GM23338 (cell line): ENCODE measurements at places on chromosomes 11 and 22. TPM values are rescaled to one million over a fixed set of nuclear protein-coding genes. Genes with fewer than 3 reads are reported as not detected.
A peak's percentile ranks its signal among the peaks of the same experiment; 100 is the strongest.

The ART1 gene
- total RNA-seq, result not detected in 2 replicates

The SEPTIN5 gene
- total RNA-seq, result 7.7 and 17.2 TPM in 2 replicates

The OR52I2 gene
- total RNA-seq, result not detected in 2 replicates

The IL10RA gene
- 0.10 and 0.23 TPM in 2 replicates for total RNA-seq

The TRIM66 gene
- total RNA-seq, result 1.9 and 3.3 TPM in 2 replicates

The GLYATL1 gene
- total RNA-seq, result 12.6 and 20.5 TPM in 2 replicates

The SAA1 gene
- not detected in 2 replicates for total RNA-seq

- DNase-seq, result no peak
Observed at GRCh38 chr11:109026891-109027489, 362.1 kb downstream of the DDX10 start.

DNA sequence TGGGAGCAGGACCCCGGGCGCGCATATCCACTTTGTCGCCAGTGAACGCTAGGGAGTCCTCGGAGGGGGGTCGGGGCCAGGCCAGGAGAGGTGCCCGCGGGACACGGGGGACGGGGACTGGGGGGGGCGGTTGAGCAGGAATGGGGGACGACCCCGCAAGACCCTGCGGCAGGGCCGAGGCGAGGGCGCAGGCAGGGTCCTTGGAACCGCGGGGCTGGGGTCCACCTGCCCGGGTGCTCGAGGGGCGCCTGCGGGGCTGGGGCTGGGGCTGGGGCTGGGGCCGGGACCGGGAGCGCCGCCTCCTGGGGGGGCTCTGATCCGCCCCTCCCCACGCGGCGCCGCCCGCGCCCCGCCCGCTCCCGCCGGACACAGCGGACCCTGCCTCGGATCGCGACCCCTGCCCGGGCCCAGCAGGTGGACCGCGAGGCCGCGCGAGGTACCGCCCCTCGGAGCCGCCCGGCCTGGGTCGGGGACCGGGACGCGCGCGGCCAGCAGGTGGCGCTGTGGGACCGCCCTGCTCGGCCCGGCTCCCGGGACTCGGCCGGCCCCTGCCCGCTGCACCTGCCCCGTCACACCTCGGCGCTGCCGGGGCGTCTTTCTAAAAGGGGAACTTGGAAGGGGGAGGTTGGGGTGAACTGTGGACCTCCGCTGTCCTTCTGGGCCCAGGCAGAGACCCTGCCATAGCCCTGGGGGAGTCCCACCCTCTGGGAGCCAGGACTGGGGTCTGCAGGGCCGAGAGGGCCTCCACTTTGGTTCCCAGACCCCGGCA is 11.0 kb downstream of the CRELD2 start:
- peak; percentile 81 for DNase-seq

DNA sequence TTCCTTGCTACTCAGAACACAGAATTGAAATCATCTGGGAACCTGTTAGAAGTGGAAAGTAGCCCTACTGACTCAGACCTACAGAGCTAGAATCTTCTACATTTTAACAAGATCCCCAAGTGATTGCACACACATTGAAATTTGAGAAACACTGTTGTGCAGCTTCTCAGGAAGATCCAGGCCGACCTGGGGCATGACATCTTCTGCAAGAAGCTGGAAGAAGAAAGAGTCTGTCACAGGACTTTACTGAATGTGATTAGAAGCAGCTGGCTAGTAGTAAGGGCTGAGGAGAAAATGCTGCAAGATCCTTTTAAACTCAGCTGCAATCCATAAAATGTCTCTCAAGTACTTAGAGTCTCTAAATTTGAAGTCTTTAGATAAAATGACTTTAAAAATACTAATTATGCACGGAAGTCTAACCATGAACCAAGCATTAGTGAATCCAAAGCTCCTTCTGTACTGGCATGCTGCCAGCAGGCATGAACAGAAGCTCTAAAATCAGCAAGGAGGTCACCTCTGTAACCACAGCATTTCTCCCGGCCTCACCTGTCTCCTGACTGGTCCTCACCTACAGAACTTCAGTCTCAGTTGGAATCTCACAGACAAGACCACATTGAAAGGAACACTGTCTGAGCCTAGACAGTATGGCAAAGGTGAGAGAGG is 85.0 kb downstream of the SERGEF start:
- no peak for DNase-seq

DNA sequence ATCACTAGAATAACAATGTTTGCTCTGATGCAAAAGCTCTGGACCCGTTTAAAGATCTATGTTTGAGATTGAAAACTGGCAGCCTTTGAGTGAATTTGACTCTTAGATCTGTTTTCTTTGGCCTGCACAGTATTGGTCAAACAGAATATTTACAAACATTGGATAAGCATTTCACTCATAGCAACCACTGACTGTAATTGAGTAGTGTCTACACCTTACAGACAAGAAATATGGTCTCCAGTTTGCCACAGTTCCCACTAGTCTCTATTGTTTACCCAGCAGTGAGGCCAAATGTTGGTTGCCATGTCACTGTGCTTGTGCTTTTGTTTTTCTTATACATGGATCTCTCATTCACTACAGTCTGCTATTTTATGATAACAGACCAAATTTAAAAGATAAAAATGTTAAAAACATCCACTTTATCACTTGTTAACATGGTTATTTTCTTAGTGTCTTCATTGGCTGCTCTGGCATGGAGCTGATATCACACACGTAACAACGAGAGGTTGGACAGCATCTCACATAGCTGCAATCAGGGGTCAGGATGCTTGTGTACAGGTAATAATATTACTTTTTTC is 12.2 kb downstream of the ANKRD42 start:
- no peak for DNase-seq

DNA sequence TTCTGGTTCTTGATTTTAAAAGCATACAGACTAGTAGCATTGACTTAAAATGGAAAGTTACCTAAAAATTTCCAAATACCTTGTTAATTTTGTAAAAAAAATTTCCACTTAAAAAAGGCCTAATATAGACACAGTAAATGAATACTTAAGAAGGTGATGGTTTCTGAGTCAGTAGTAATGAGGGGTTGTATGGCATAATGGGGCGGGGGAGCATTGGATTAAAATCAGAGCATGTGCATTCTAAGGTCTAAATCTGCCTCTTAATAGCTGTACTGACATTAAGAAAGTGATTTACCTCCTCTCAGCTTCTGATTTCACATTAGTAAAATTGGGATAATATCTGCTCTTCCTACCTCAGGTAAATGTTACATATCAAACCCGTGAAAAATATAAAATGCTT is 446.5 kb downstream of the AASDHPPT start:
- DNase-seq, result no peak

- no peak for DNase-seq
Observed at GRCh38 chr11:45322891-45323600, 36.9 kb upstream of the SYT13 start.

DNA sequence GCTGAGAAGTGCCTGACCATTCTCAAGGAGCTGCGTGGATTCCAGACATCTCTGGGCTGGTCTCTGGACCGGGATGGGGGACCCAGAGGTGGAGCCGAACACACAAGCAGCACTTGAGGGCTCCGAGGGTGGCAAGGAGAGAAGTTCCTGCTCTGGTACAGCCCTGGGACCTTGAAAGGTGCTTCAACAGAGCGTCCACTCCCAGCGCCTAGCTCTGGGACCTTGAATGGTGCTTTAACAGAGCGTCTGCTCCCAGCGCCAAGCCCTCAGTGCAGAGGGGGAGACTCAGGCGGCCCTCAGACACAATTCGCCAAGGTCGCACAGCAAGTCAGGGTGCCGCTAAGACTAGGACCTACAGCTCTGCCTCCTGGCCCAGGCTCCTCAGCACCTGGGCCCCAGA is 10.6 kb upstream of the NPAS4 start:
- no peak for DNase-seq

- DNase-seq, result no peak
Observed at GRCh38 chr11:47499161-47499560, 50.2 kb upstream of the RAPSN start.

DNA sequence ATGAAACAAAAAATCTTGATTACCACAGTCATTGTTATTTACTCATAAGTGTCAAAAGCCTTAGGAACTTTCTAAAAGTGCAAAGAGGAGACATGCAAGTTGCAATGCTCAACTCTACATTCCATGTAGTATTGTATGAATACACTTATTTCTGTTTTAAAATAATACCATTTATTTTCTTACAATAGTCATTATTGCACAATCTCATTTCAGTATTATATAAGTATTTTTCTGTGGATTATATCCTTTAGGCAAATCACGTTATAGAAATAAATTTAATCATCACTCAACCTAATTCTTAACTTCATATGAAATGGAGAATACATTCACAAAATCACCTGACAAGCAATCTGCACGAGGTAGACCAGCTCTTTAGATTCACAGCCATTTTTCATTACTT is 98.8 kb downstream of the ARHGAP32 start:
- no peak for DNase-seq

GRCh38 chr11:101812546-101812945 is 102.3 kb upstream of the CEP126 start:
- DNase-seq, result no peak

- no peak for DNase-seq
Observed at GRCh38 chr11:19160847-19161246, 40.9 kb downstream of the CSRP3 start.

DNA sequence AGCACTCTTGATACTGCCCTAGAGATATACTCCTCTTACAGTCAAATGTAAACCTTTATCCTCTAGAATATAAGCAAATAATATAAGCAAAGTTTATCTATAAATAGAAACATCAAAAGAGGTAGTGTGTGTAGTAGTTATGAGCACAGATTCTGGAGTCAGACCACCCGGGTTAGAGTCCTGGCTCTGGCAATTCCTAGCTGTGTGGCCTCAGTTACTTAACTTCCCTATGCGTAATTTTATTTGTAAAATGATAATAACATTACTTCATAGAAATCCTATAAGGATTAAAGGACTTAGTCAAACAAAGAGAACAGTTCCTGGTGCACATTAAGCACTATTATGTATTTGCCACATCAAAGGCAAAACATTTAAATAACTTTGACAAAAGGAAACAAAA is 7.0 kb downstream of the MSANTD4 start:
- no peak for DNase-seq

- no peak for DNase-seq
Observed at GRCh38 chr22:33869946-33870345, 50.3 kb downstream of the LARGE1 start.

DNA sequence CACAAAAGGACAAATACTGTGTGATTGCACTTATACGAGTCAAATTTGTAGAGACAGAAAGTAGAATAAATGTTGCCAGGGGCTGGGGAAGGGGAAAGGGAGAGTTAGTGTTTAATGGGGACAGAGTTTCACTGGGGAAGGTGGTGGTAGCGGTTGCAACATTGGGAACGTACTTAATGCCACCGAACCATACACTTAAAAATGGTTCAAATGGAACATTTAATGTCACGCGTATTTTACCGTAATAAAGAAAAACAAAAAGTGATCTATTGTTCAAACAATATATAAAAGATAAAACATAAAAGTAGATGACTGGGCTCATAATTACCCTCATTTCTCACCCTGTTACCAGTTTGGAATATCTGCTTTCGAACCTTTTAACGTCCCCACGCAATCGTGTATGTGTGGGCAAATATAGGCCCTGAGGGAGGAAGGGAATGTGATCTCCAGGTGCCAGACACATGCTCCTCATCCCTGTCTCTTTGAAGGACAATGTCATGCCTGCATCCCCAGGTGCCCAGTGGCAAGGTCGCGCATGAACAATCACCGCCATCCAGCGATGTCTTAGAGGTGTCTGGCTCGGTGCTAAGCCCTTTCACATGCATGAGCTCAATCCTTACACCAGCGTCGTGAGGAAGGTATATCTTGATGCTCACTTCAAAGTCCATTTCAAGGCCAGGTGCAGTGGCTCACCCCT is 35.3 kb downstream of the LIF start:
- DNase-seq, result no peak

GRCh38 chr22:22167791-22168189 is 76.8 kb upstream of the VPREB1 start:
- DNase-seq, result no peak
